ENCODE measurements at places on chromosomes 2 and 18. TPM values are rescaled to one million over a fixed set of nuclear protein-coding genes. Genes with fewer than 3 reads are reported as not detected.
A peak's percentile ranks its signal among the peaks of the same experiment; 100 is the strongest.

Gene ZNF2
- 0.57 TPM for total RNA-seq

DNA sequence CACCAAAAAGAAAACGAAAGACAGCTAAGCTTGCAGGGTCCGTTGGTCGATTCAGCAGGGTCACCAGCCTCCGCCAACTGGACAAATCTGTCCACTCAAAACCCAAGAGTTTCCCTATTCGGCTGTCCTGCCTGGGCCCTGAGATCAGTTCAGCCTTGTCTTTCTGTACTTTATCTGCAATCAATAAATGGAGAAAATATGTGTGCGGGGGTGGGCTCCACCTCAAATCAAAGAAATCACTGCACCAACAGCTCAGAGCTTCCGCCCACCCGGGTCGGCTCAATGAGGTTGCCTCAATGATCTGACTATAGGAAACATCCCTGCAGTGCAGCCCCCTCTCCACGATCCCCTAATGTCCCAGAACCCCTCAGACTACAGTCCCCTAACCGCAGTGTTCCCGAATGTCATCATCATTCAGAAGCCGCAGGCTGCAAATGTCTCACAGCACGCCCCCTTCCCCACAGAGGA, 447 bp downstream of the GGCX start:
- peak overlapping the region; percentile 93 for H3K4me3 ChIP-seq
- no peaks in the 10 kb centered on the region for H3K27me3 ChIP-seq
- H3K4me1 ChIP-seq: peaks cover 13% of the 10 kb centered on the region
- H3K27ac ChIP-seq: peak overlapping the region; percentile 94
- no peak for DNase-seq

Gene CPLX4
- total RNA-seq: not detected

DNA sequence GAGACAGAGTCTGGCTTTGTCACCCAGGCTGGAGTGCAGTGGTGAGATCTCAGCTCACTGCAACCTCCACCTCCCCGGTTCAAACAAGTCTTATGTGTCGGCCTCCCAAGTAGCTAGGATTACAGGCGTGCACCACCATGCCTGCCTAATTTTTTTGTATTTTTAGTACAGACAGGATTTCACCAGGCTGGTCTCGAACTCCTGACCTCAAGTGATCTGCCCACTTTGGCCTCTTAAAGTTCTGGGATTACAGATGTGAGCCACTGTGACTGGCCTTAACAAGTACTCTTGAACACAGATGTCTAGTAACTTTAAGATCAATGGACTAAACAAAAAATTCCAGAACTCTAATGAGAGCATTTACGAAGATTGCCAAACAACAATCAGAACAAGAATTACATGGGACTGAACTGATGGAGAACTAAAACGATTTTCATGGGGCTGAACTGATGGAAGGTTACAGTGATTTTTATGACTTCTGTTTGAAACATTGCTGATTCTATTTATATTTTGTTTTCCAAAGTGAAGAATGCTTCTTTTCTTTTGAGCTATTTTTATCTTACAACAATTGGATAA, 46.5 kb upstream of the ST3GAL5 start:
- H3K27ac ChIP-seq: no peak overlapping the region
- no peak for DNase-seq
- H3K4me3 ChIP-seq: no peak overlapping the region
- peaks cover 3% of the 10 kb centered on the region for H3K36me3 ChIP-seq

Gene TIMM21
- 12.1 TPM for total RNA-seq

Gene LAMA3
- 0.07 TPM for total RNA-seq

Gene ID2
- 113 TPM for total RNA-seq

- peaks cover 76% of the 10 kb centered on the region for H3K27me3 ChIP-seq
- no peak for DNase-seq
- H3K36me3 ChIP-seq: peaks cover 6% of the 10 kb centered on the region
- no peak overlapping the region for H3K4me3 ChIP-seq
Measured at GRCh38 chr18:23683671-23684070, 5.6 kb upstream of the LAMA3 start.

DNA sequence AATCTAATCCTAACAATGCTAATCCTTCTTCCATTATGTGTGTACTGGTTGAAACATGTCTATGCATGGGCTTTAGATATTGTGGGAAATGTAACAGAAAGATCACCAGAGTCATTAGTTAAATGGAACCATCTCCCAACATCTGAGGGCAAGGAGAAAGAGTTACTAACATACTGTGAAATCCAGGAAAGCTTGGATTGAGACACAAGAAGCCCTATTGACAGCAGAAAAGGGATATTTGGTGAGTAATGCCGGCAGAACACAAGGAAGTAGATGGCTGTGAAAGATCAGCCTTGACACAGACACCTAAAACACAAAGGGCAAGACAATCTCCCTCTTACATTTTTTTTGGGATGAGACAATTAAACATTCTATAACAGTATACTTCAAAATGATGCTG, 28.5 kb upstream of the LAMA1 start:
- no peak overlapping the region for H3K4me3 ChIP-seq
- H3K4me1 ChIP-seq: no peaks in the 10 kb centered on the region

Gene ZNF804A
- not detected for total RNA-seq

Gene COL4A3
- 0.23 TPM for total RNA-seq

DNA sequence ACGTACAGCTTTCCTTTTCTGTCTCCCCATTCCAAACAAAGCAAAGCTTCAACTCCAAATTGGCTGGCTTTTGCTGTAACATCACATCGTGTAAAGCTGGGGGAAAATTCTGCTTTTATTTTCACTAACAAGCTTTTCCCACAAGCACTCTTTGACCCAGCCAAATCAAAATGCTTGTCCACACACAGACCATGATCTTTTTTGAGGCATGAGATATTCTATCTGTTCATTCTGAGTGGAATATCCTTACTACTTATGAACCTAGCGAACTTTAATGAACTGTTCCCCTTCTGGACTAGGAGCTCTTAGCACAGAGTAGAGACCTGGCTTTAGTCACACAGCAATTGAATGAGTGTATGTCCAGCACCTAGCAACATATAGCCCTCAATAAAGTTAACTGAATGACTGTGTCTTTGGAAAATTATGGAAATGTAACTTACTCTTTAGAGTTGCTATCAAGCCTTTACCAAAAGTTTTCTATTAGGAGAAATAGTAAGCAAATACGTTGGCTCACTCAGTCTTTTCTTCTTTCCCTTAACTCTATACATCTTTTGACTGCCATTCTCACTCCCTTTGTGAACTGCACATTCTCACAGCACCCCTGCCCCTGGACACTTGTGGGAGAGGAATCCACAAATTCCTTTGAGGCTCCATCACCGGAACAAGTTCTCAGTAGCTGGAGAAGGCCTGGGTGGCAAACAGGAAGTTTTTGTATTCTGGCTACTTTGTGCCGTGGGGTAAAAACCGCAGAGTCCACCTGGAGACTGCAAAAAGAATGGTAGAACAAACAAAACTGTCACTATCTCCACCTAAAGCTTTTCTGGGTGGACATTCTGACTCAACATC, 1.3 kb upstream of the UBE2E3 start:
- H3K36me3 ChIP-seq: peaks cover 2% of the 10 kb centered on the region
- H3K27ac ChIP-seq: peak overlapping the region; percentile 81
- no peak for DNase-seq
- peak overlapping the region; percentile 97 for H3K4me3 ChIP-seq
- peaks cover 16% of the 10 kb centered on the region for H3K4me1 ChIP-seq
